ENCODE measurements at places on chromosomes 16 and 17. TPM values are rescaled to one million over a fixed set of nuclear protein-coding genes. Genes with fewer than 3 reads are reported as not detected.

- no peaks in the 10 kb centered on the region for H3K36me3 ChIP-seq
- no peaks in the 10 kb centered on the region for H3K27me3 ChIP-seq
- DNase-seq = peak; percentile 97
- H3K27ac ChIP-seq = peak overlapping the region; percentile 97
Measured at GRCh38 chr16:86664522-86665318, 86.4 kb downstream of the FOXL1 start.

WNT3 gene
- 2.4 TPM for total RNA-seq

DNA sequence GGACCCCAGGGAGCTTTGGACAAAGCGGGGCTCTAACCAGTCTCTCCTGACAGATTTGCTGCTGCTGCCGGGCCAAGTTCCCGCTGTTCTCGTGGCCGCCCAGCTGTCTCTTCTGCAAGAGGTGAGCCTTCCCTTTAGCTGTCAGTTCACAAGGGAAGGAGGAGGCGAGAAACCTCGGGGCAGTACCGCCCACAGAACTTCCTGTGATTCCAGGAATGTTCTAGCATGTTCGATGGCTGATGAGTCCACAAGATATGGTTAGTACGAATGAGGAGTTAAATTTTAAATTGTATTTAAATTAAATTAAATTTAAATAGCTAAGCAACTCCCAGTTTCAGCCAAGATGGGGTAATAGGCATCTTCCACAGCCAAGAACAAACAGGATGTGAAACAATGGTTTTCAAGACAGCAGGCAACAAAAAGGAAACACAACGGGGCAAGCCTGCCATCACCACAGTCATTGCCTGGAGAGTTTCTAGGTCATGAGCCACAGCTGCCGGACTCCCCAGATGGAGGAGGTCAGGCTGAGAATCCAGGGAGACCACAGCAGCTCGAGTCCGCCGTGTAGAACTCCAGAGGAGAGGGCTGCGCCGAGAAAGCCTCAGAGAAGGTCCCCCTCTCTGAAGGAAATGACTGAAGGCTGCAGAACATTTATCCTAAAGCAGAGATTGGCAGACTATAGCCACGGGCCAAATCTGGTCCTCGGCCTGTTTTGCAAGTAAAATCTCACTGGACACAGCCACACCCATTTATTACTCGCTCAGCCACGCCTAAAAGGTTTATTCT, 9.5 kb upstream of the TCF25 start:
- H3K27ac ChIP-seq = no peak overlapping the region
- DNase-seq = peak; percentile 41
- peaks cover 13% of the 10 kb centered on the region for H3K4me1 ChIP-seq
- H3K4me3 ChIP-seq = no peak overlapping the region
- no peaks in the 10 kb centered on the region for H3K27me3 ChIP-seq
- no peaks in the 10 kb centered on the region for H3K36me3 ChIP-seq

GRCh38 chr16:24102209-24102660, 153.9 kb upstream of the CACNG3 start:
- no peak for DNase-seq
- no peaks in the 10 kb centered on the region for H3K4me1 ChIP-seq
- H3K4me3 ChIP-seq = no peak overlapping the region
- no peak overlapping the region for H3K27ac ChIP-seq
- H3K36me3 ChIP-seq = no peaks in the 10 kb centered on the region

UBE2Z gene
- total RNA-seq = 103 TPM

DNA sequence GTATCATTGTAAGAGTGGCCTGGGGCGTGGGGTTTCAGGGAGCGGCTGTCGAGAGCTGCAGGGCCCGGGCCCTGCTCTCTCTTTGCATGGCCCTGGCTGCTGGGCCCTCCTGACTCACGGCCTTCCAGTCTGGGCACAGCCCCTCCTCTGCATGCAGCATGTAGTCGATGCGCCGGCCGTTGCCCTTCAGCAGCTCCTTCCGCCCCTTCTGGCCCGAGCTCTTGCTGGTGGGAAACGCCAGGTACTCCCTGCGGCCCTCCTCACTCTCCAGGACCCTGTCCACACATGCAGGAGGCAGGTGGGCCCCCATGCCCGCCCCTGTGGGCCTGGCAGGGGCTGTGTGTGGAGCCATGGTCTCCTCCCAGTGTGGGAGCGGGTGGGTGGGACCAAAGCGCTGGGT, 50.7 kb downstream of the PRMT7 start:
- no peaks in the 10 kb centered on the region for H3K4me1 ChIP-seq
- no peaks in the 10 kb centered on the region for H3K27me3 ChIP-seq
- DNase-seq = no peak
- H3K27ac ChIP-seq = no peak overlapping the region

DNA sequence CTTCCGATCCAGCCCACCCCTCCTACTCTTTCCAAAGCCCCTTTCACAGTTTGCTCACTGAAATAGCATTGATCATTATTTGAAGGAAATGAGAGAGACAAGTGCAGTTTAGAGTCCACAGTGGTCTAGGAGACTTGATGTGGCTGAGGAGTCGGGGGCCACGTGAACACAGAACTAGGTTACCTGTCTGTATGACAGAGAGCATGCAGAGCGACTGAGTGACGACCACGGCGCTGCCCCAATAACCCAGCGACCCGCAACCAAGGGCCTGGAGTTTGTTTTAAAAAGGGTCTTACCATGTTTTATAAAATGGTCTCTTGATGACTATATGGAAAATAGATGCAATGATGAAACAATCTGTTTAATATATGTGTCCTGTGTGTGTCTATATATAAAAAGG, 39.5 kb downstream of the NDEL1 start:
- no peak overlapping the region for H3K4me3 ChIP-seq
- H3K4me1 ChIP-seq = peaks cover 17% of the 10 kb centered on the region
- H3K27me3 ChIP-seq = no peaks in the 10 kb centered on the region
- DNase-seq = no peak

DNA sequence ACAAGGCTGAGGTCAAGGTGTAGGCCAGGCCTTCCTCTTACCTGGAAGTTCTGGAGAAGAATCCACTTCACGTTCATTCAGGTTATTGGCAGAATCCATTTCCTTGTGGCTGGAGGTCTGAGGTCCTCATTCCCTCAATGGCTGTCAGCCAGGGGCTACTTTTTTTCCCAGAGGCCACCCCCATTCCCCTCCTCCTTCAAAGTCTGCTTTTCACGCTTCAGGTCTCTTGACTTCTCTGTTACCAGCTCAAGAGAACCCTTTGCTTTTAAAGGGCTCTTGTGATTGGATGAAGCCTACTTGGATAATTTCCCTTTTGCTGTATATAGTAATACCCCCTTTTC, 55.1 kb upstream of the LGALS9 start:
- no peaks in the 10 kb centered on the region for H3K36me3 ChIP-seq
- no peak overlapping the region for H3K4me3 ChIP-seq
- H3K27me3 ChIP-seq = no peaks in the 10 kb centered on the region

DNA sequence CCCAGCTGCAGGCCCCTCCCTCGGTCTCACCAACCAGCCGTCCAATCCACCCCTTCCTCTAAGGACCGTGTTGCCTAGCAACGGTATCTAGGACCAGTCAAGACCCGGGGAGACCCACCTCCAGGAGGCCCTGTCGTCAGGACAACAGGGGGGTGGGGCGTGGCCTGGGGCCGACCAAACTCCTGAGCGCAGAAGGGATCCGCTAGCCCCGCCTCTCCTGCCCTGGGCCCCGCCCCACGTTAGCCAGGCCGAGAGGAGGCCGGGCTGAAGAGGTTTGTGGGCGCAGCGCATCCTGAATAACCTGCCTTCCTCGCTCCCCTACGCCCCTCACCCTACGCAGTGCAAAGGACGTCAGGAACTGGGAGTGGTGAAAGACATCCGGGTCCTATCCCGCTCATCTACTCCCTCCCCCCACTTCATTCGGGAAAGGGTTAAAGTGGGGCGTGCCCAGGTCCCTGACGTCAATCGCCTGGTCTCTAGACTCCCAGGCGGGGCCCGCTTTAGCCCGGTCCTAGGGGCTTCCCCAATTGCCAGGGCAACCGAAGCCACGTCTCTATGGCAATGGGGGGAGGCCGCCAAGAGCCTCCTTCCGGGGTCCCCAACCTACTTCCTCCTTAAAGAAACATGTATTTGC, 14.7 kb downstream of the DLG4 start:
- peak overlapping the region; percentile 59 for H3K27ac ChIP-seq
- peaks cover 18% of the 10 kb centered on the region for H3K36me3 ChIP-seq
- peak; percentile 69 for DNase-seq

GRCh38 chr16:14341324-14342225, 270.5 kb downstream of the MRTFB start:
- no peaks in the 10 kb centered on the region for H3K36me3 ChIP-seq
- no peak overlapping the region for H3K4me3 ChIP-seq
- H3K4me1 ChIP-seq = no peaks in the 10 kb centered on the region
- no peak for DNase-seq

DNA sequence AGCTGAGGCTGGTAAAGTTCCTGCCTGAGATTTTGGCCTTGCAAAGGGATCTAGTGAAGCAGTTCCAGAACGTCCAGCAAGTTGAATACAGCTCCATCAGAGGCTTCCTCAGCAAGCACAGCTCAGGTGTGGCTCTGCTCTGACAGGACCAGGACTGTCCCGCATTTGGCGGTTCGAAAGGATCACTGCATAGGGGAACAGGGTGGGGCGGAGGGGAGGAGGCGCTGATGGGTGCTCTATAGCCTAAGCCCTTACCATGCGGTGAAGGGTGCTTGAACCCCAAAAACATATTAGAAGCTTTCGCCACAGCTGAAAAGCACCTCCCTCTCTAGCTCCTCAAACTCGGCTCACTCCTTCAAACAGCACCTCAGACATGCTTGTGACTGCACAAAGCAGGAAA, 29.9 kb upstream of the ENDOV start:
- no peak overlapping the region for H3K4me3 ChIP-seq
- DNase-seq = no peak
- peaks cover 28% of the 10 kb centered on the region for H3K36me3 ChIP-seq

MPP3 gene
- 6.5 TPM for total RNA-seq

- no peak overlapping the region for H3K27ac ChIP-seq
- H3K4me3 ChIP-seq = peak overlapping the region; percentile 68
- no peak for DNase-seq
Measured at GRCh38 chr16:2981177-2981898, 1.1 kb upstream of the PKMYT1 start.

- H3K27me3 ChIP-seq = no peaks in the 10 kb centered on the region
- no peak overlapping the region for H3K27ac ChIP-seq
- H3K4me1 ChIP-seq = no peaks in the 10 kb centered on the region
- H3K36me3 ChIP-seq = no peaks in the 10 kb centered on the region
Measured at GRCh38 chr17:66702106-66702936, 132.6 kb upstream of the CACNG5 start.

GRCh38 chr17:38436386-38436785, 8.1 kb downstream of the ARHGAP23 start:
- no peak overlapping the region for H3K27ac ChIP-seq
- no peaks in the 10 kb centered on the region for H3K36me3 ChIP-seq
- no peaks in the 10 kb centered on the region for H3K4me1 ChIP-seq
- DNase-seq = no peak

GRCh38 chr17:81097134-81097942, 62.4 kb downstream of the BAIAP2 start:
- no peaks in the 10 kb centered on the region for H3K36me3 ChIP-seq
- H3K4me3 ChIP-seq = peak overlapping the region; percentile 38
- peak; percentile 72 for DNase-seq
- peak overlapping the region; percentile 89 for H3K27ac ChIP-seq
- no peaks in the 10 kb centered on the region for H3K27me3 ChIP-seq

GRCh38 chr16:57007530-57007929, 18.2 kb downstream of the NLRC5 start:
- no peak overlapping the region for H3K27ac ChIP-seq
- DNase-seq = no peak
- H3K27me3 ChIP-seq = no peaks in the 10 kb centered on the region
- H3K4me1 ChIP-seq = no peaks in the 10 kb centered on the region
- no peaks in the 10 kb centered on the region for H3K36me3 ChIP-seq

DNA sequence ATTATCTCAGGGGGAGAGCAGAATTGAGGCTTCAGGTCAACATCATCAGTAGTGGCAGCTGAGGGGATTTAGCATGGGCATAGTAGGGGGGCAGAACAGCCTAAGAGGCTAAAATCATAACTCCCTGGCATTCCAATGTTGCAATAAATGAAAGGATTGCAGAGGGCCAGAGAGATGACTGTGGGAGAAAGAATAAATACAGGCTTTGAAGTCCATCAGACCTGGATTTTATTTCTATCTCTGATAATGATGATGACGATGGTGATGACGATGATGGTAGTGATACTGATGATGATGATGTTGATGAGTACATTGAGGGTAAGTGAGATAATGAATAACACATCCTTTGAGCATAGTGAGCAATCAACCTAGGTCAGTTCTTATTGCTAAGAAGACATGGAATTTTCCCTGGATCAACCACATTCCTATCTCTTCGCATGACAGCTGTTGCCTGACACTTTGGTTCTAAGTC, 107.4 kb upstream of the CDH11 start:
- H3K27ac ChIP-seq = no peak overlapping the region
- no peaks in the 10 kb centered on the region for H3K27me3 ChIP-seq
- no peak overlapping the region for H3K4me3 ChIP-seq
- no peaks in the 10 kb centered on the region for H3K4me1 ChIP-seq
- no peaks in the 10 kb centered on the region for H3K36me3 ChIP-seq

- H3K27me3 ChIP-seq = no peaks in the 10 kb centered on the region
- peaks cover 5% of the 10 kb centered on the region for H3K36me3 ChIP-seq
- DNase-seq = no peak
- no peaks in the 10 kb centered on the region for H3K4me1 ChIP-seq
Measured at GRCh38 chr16:576823-577201, 7.0 kb downstream of the PIGQ start.

GDPD3 gene
- 1.8 TPM for total RNA-seq

IRX5 gene
- total RNA-seq = 0.57 TPM

DNA sequence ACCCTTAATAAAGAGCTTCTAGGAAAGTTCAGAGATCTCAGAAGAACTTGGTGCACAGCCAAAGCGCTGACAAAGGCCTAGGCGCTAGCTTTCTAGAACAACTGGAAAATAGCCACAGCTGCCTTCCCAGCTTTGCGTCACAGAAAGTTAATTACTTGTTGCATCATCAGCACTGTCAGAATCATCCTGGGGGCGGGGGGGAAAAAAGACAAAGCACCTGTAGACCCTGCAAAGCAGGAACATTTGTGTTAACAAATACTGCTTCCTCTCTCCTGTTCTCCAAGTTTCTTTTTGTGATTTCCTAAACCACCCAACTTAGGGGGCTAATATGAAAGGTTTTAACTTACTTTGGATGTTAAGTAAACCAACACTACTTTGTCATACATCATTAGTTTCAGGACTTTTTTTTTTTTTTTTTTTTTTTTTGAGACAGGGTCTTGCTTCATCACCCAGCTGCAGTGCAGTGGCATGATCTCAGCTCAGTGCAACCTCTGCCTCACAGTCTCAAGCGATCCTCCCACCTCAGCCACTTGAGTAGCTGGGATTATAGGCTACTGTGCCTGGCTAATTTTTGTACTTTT, 4.8 kb upstream of the AARSD1 start:
- H3K4me1 ChIP-seq = no peaks in the 10 kb centered on the region
- no peak overlapping the region for H3K4me3 ChIP-seq
- DNase-seq = no peak

Measured in astrocyte (in vitro differentiated cells and primary cell).